ENCODE measurements at places on chromosomes 1 and 21. TPM values are rescaled to one million over a fixed set of nuclear protein-coding genes. Genes with fewer than 3 reads are reported as not detected.

GRCh38 chr1:47420547-47420946, 4.5 kb downstream of the FOXE3 start:
- no peak for DNase-seq

HECTD3 gene
- 43.6 TPM for total RNA-seq

CNR2 gene
- not detected for total RNA-seq

GRCh38 chr1:19384772-19385187, 72.7 kb downstream of the SLC66A1 start:
- DNase-seq = no peak

GRCh38 chr1:39757501-39757900, 13.6 kb downstream of the OXCT2 start:
- no peak for DNase-seq

DNA sequence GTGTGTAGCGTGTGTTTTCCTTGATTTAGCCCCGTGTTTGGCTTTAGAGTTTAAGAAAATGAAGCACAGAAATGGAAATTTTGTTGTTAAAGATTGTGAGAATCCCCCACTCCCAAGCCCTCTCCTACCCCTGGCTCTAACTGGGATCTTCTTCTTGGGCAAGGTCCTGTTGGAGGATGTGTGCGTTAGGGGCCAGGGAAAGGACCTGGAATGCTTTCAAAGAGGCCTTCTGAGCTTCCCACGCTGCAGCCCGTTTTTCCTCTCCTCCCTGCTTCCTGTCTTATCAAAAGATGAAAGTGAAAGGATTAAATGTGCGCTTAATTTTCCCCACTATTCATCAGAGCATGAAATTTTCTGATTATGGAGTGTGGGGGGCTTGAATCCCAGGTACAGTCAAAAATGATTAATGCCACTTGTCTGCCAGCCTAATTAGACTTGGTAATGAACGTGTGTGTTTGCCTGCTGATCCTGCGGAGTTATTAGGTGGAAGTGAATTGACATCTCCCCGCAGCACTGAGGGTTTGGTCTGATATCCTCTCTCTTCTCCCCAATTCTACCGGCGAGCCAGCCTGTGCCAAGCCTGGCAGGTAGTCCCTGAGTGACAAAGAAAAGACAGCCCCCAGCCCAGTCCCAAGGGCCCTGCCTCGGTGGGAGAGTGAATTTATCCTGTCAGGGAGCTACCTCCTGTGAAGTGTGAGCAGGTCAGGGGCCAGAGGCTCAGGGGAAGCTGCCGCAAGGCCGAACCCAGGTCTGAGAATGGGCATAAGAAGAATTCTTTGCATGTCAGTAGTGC, 4.9 kb downstream of the RASSF5 start:
- peak; percentile 51 for DNase-seq
